Frontal cortex (tissue), 4 donors: ENCODE measurements at places on chromosomes 13 and 19. TPM values are rescaled to one million over a fixed set of nuclear protein-coding genes. Genes with fewer than 3 reads are reported as not detected.

The CEACAM7 gene
- total RNA-seq: not detected

The MICOS13 gene
- total RNA-seq: 15.1 TPM

The PPP2R1A gene
- 159 TPM for total RNA-seq

The SLC7A10 gene
- 0.41 TPM for total RNA-seq

The CNMD gene
- 2.4 TPM for total RNA-seq

The LYPD3 gene
- total RNA-seq: under 0.01 TPM

The ZNF708 gene
- 66.0 TPM for total RNA-seq

The RNF113B gene
- not detected for total RNA-seq

The RFPL4A gene
- not detected for total RNA-seq

The C13orf42 gene
- total RNA-seq: under 0.01 TPM
